ENCODE measurements at places on chromosomes 7 and 10.

DNA sequence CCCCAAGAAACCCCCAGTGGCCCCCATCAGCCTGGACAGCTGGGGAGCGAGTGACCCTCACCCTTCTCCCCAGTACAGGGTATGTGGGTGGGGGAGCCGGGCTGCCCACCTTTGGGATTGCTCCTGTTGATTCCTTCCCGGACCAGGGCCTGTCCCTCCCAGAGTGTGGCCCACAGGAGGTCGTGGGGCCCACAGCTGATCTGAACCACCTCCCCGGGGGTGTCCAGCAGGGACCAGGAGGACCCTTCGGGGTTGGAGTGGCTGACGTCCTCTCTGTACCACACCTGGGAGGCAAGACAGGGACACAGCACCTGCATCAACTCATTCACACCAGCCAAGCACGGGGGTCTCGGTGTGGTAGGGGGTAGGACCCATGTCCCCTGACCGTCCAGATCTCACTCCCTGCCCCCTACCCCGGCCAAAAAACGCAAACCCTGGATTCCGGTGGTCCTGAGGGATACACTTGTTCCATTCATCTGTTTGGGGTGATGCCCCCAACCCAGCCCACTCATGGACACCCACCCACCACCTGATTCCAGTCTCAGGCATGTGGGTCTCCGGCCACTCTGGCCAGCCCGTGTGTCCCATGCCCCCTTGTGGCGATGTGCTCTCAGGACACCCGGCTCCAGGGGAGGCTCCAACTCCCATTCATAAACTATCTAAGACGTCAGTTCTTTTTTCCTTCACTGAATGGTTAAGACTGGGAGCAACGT is 10.9 kb downstream of the TECPR1 start:
- no peak for DNase-seq

DNA sequence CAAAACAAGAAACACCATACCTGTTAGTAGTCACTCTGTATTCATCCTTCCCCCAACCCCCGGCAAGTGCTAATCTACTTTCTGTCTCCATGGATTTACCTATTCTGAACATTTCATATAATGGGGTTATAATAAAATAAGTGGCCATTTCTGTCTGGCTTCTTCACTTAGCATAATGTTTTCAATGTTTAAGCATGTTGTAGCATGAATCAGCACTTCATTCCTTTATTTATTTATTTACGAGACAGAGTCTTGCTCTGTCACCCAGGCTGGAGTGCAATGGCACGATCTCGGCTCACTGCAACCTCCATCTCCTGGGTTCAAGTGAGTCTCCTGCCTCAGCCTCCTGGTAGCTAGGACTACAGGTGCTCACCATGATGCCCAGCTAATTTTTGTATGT is 69.2 kb downstream of the HIP1 start:
- DNase-seq: no peak

DNA sequence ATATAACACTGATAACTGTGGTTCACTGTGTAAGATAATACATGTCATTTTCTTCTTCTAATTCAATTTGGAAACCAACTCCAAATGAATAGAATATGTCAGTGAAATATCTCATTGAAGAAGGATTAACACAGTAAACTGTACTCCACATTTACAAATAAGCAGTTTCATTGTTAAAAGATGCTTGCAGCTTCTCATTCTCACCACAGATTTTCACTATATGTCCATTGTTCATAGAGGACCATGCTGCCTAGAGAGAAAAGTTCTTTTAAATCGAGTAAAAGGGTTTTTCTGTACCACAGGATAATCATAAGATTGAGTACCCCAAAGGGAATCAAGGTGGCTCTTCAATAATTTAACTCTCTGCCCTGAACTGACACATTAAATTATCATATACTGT is 165.5 kb downstream of the LRRN3 start:
- DNase-seq: no peak

GRCh38 chr7:44103923-44104859 is at the start of gene AEBP1:
AEBP1 (plus strand) TSS chr7:44104345; CDS start chr7:44104666, 321 bp downstream.
- no peak for DNase-seq

- DNase-seq: no peak
Measured at GRCh38 chr10:95810198-95810976, 54.4 kb downstream of the ENTPD1 start.

DNA sequence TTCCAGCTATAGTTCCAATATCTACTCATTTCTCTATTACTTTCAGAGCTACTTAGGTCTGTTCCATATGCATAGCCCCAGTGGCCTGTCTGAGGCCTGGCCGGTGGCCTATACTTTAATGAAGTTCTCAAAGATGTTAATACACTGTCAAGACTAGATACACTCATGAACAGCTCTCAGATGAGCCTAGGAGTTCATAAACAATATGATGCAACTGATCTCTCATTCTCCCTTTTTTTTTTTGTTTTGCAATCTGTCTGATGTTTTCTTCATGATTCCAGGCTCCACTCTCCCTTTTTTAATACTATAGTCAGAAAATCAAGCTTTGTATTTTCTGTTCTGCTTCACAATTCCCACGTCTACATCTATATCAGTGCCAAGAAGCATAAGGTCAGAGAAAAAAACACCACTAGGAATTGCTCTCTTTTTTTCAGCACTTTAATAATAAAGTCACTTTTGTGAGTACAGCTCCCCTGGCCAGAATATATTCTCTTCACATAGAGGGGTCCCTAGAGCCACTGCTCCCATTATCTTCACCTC is 321.0 kb downstream of the C7orf25 start:
- DNase-seq: no peak

DNA sequence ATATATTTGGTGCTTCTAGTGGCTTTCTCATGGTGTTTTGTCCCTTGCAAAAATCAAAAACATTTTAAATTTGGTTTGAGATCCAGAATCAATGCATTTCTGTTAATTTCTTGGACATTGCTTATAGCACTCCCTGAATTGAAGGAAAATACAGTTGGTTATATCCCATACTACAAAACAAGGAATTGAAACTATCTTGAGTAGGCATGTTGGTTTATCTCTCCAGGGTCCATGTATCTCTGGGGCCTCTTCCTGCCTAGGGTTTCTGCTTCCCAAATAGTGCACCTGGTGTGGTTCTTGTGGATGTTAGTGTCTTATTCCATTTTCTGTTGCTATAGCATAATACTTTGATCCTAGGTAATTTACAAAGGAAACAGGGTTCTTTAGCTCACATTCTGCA is 212.4 kb downstream of the CAMK1D start:
- DNase-seq: no peak

DNA sequence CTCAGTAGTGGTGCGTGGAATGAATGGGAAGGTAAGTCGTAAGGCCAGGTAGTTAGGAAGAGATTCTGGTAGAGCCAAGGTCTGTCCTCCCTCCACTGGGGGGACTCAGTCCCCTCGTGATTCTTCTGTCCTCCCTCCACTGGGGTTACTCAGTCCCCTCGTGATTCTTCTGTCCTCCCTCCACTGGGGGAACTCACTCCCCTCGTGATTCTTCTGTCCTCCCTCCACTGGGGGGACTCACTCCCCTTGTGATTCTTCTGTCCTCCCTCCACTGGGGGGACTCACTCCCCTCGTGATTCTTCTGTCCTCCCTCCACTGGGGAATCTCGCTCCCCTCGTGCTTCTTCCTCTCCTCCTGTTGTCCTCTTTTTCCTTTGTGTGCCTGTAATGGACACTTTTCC is 125.1 kb downstream of the CELF2 start:
- DNase-seq: no peak

DNA sequence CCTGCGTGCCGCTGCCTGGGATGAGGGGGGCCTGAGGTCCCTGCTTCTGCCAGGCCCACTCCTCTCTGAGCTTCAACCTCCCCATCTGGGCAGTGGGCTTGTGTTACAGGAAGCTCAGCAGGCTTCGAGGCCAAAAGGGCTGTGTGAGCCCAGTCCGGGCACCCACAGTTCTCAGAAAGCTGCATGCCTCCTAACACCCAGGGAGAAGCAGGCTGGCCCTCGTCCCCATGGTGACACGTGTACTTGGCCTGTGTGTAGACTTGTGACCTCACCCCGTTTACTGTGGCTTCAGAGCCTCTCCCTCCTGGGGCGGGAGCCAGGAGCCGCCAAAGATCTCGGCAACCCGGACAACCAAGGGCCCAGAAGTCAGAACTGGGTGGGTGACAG is 2.2 kb upstream of the GRIFIN start:
- no peak for DNase-seq

DNA sequence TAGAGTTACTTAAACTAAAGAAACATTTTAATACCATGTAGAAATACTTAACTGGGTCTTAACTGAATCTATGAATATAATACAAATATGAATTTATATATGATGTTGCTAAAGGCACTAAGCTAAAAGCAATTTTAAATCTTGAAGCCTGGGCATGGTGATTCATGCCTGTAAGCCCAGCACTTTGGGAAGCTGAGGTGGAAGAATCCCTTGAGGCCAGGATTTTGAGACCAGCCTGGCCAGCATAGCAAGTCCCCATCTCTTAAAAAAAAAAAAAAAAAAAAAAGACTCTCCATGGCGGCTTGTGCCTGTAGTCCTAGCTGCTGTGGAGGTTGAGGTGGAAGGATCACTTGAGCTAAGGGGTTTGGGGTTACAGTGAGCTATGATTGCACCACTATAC is 95.3 kb downstream of the CCSER2 start:
- DNase-seq: no peak

GRCh38 chr7:13035233-13035632 is 347.8 kb downstream of the ARL4A start:
- DNase-seq: no peak

- DNase-seq: peak; percentile 29
Measured at GRCh38 chr10:101903827-101904550, 60.4 kb upstream of the KCNIP2 start.

GRCh38 chr7:53070883-53071282 is 35.5 kb downstream of the POM121L12 start:
- no peak for DNase-seq

DNA sequence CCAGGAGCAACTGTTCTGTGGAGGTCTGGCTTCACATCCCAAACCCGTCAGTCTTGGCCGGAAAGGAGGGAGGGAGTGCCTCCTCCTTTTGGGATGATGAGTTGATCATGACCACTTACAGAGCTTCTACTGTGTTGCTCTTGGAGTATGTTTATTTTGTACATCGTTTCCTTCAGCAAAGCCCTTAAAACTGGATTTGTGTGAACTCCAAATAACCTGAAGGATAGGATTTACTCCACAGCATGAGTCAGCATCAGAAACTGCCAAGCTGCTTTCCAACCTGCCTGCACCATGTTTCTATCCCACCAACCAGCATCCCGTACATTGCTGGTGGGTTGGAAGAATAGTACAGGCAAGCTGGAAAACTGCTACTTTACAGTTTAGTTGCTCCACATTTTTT is 3.5 kb downstream of the CCDC201 start:
- DNase-seq: no peak

DNA sequence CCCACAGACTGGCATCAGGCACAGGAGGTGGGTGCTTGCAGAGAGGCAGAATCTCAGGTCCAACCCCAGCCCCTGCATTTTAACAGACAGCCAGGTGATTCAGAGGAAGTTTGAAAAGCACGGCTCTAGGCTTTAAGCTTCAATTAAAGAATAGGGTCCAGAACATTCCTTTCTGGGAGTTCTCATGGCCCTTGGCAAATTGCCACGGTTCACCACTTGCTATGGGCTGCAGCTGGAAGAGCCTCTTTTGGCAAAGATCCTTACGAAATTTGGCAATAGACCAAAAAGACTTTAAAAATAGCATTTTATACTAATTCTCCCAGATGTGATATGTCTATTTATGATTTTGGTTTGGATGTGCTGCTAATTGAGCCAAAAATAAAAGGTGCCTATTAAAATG is 148.1 kb downstream of the ITGA8 start:
- DNase-seq: no peak

DNA sequence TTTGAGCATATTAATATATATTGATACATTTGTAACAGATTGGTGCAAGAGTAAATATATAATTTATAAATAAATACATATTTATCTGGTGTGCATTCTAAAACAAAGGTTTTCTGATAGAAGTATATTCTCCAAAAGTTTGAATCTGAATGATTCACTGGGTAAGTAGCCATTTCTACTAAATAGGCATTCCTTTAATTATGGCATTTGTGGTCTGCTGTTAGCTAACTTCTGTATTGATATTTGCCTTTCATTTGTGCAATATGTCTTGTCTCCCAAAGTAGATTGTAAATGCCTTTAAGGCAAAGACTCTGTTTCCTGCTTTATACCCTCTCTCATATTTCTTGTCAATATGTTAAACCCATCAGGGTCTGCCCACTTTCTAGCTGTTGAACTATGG is 11.1 kb upstream of the ARID5B start:
- DNase-seq: no peak

DNA sequence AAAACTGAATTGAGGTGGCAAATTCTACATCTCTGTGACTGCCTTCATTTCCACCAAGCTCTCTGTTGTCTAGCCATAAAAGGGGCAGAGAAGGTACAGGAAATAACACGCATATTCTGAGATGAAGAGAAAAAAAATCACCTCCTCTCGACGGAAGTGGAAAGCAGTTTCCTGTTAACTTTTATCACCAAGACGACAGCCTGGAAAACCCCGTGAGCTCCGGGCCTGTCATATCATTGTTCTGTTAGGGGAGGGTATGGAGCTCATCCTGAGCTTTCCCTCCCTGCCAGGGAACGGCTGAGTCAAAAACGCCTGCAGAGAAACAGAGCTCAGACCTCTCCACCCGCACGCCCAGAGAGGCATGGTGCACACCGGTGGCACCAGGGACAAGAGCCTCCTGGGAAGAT is 200.3 kb downstream of the PRPF18 start:
- no peak for DNase-seq

GRCh38 chr7:115844857-115845256 is 185.7 kb downstream of the TFEC start:
- no peak for DNase-seq

- no peak for DNase-seq
Measured at GRCh38 chr7:4861673-4862072, at the start of gene PAPOLB. PAPOLB (minus strand) TSS chr7:4862030; CDS start chr7:4861810, 220 bp downstream.

Data from SHP77 treated with DMSO at 0.1 percent for 48 hours (cell line).